ENCODE measurements at places on chromosomes 7 and 10.

DNA sequence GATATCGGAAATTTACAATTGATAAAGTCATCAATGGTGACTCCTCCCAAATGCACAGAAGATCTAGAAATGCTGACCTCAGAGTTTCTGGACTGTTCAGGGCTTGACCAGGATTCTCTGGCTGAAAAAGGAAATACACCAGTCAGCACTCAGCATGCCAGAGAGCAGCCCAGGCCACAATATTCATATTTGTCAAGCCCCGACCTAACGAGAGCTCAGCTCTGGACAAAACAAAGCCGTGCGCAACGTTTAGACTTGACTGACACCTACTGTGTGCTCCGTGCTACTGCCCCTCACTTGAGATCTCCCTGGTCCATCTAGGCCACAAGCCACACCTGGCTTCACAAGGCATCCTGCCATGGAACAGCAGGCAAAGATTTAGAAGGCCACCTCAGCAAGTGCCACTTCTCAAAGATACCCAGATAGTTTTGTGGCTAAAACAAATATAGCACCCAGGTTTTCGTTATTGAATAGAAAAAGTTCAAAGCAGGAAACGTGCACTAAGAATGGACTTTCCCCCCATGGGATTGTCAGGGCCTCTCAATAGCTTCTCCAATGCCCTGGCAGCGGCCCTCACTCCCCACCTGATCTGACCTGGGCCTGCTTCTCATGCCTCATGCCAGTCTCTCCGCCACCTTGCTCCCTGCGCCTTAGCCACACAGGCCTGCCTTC, 218.3 kb downstream of the FAM107B start:
- DNase-seq: no peak

DNA sequence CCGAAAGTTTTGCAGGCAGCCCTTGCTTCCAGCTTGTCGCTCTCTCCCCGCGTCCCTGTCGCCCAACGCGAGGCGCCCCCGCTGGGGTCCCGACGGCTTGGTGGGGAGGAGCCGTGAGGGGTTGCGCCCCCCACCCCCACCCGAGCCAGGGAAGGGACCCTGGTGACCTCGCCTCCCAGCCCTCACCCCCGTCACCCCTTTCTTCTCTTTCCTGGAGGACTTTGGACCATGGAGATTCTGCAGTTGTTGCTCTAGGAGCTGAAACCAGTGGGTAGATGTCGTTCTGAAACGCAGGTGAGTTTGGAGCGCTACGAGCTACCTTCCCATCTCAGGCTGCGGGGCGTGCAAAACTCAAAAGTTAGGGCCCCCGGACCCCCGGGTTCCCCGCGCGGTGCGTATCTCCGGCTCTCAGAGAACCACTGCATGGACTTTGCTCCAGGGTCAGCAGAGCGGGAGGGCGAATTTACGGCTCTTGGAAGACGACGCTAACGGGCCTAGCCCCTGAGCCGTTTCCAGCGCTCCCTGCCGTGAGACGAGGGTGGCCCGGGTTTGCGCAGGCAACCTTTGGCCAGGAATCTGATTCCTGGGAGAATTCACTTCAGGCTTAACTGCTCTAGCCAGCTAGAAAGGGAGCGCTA, 684 bp upstream of the ATXN7L1 start:
- no peak for DNase-seq

DNA sequence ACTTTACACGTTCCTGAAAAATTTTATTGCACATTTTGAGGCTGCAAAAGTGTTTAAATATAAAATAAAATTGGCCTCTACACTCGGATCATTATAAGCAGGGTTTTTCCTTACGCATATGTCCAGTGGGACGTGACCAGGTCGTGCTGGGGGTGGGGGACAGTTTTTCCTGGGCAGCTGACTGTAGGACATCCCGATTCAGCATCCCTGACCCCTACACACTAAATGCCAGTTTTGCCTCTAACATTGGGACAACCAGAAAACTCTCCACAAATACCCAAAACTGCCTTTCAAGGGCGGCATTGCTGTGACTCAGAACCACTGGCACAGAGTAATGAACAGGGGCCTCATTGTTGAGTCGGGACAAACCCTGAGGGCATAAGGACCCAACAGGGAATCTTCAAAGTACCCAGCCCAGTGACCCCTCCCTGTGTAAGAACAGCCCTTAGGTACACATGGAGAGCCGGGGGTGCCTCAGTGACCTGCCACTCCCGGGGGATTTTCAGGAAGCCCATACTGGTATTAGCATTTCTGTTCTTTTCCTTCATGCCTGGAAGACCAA, 170.6 kb downstream of the ARHGAP21 start:
- no peak for DNase-seq

GRCh38 chr7:149741629-149742028, 31.8 kb downstream of the ZNF467 start:
- DNase-seq: peak; percentile 56

DNA sequence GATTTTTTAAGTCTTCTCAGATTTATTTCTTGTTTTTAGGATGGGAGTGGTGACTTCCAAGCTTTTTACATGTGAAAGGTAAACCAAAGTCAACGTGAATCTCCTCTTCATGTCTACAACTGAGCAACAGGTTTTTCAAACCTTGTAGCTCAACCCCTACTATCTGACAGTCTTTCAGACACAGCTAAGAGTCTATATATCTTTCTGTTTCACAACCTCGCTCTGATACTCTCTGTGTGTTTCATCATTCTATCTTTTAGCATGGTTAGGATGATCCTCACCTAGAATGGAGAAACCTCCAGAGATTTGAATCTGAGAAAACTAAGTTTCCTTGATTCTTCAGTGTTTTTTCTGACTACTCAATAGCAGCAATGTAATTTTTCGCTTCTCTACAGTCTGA, 96.1 kb downstream of the EPDR1 start:
- no peak for DNase-seq

DNA sequence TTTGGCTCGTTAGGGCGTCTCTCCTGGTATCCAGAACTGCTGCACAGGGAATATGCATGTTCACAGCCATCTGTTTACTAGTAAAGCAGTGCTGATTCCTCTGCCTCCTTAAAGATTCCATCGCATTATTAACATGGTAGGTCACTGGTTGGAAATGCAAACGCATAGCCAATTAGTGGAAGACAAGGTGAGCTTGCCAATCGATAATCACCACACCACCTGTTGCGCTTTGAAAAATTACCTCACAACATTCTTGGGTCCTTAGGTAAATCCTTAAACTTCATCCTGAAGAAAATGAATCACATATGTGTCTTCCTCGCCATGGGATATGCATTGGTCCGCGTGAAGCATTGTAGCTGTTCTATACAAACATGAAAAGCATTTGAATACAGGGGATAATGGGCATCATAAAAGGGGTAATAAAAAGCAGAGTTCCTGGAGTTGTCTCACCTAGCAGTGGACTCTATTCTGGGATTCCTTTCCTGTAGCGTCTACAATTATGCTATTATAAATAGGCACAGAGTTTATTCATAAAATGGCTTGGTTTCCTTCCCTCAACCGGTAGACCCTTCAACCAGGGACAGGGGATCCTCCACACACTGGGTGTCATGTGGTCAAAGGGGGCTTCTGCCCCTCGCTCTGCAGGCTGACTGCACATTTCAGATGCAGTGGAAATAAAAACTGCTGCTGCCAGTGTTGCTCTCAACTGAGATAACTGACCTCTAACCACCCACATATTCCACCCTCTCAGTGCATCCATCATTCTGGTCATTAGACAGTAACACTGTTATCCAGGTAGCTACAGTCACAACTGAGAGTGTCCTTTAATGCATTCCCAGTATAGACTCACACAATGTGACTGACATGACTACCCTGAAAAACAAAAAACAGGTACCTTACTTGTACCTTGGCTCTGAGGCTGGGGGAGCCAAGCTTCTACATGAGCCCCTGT, 389.2 kb upstream of the NFE2L3 start:
- DNase-seq: no peak

GRCh38 chr10:89475125-89475524, 60.3 kb downstream of the SLC16A12 start:
- DNase-seq: no peak

DNA sequence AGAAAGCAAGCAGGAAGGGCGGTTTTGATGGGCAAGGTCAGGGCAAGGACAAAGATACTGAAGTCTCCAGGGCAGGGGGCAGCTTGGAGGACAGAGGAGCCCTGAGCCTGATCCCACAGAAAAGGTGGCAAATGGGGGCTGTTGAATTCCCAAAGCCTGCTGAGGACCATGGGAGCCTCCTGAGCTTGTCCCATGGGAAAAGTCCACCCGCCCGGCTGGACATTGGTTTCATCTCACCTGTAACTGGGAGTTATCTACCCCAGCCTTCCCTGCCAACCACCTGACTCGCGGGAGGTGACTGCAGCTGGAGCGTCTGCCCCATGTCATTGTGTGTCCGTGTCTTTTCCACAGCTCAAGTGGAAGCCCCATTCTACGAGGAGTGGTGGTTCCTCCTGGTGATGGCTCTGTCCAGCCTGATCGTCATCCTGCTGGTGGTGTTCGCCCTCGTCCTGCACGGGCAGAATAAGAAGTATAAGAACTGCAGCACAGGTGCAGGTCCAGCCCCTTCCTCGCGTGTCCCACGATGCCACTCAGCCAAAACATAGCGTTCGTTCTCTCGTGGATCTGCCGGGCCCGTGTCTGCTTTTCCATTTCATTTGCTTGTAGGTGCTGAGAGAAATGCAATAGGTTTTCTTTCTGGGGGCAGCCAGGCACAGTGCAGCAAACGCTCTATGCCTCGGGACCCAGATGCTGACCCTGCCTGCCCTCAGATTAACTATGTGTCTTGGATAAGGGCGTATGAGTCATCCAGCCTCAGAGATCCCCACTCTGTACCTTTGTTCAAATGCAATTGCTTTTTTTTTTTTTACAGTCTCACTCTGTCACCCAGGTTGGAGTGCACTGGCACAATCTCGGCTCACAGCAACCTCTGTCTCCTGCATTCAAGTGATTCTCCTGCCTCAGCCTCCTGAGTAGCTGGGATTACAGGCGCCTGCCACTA, 444.5 kb upstream of the FOXK1 start:
- DNase-seq: no peak

- no peak for DNase-seq
Measured at GRCh38 chr10:86868353-86868752, 89.1 kb downstream of the MMRN2 start.

GRCh38 chr7:151773797-151774196, 103.1 kb downstream of the PRKAG2 start:
- DNase-seq: no peak
